NCI-H1092 treated with DMSO at 0.1 percent for 48 hours (cell line): ENCODE measurements at places on chromosomes 6 and 20.

DNA sequence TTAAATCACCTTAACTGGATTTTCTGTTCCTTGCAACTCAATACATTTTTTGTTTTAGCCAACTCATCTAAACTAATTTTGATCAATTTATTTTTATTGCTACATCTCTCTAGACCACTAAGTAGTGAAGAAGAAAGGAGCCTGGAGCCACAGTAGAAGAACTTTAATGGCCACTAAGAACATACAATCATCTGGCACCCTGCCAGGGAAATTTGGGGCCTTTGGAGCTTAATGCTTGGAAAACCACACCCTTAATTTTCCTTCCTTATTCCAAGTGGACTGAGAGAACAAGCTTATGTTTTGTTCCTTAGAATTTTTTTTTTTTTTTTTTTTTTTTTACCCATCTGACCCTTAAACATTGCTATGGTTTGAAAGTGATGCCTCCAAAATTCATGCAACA lies 12.0 kb upstream of the GMDS start:
- DNase-seq = no peak

GRCh38 chr20:56187534-56188165 lies 60.9 kb upstream of the MC3R start:
- DNase-seq = peak; percentile 74

DNA sequence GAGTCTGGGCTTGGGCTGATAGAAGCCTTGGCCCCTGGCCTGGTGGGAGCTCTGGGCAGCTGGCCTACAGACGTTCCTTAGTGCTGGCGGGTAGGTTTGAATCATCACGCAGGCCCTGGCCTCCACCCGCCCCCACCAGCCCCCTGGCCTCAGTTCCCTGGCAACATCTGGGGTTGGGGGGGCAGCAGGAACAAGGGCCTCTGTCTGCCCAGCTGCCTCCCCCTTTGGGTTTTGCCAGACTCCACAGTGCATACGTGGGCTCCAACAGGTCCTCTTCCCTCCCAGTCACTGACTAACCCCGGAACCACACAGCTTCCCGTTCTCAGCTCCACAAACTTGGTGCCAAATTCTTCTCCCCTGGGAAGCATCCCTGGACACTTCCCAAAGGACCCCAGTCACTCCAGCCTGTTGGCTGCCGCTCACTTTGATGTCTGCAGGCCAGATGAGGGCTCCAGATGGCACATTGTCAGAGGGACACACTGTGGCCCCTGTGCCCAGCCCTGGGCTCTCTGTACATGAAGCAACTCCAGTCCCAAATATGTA lies 957 bp upstream of the VEGFA start:
- DNase-seq = peak; percentile 57

DNA sequence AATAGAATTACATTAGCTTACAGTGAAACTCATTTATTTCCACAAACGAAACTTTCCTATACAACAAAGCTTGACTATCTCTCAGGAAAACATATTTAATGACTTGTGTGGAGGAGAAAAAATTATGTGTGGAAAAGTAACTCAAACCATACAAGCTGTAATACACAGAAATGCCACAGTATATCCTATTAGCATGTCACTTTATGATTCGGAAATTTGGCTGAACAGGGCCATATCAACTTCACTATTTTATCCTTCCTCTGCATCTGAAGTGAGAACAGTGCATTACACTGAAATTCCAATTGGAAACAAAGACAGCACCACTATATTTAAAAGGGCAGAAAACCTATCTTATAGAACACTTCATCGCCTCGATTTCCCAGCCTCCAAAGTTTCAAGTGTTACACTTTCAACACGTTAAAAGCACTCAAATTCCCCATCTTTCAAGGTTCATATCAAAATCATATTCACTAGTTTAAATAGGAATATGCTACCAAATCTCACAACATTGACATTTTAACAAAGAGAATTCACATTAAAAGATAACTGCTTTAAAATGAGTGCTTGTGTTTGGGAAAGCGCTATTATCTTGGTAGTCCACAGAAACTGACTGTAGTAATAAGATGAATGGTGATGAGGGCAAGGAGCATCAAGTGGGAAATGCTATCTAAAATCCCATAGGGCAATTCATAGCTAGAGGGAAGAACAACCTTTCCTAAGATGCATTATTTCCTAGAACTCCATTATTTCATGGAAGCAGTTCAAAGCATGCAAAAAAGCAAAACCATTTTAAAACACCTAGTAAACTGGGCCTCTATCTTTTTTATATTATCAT lies 1.8 kb downstream of the REV3L start:
- DNase-seq = peak; percentile 31

DNA sequence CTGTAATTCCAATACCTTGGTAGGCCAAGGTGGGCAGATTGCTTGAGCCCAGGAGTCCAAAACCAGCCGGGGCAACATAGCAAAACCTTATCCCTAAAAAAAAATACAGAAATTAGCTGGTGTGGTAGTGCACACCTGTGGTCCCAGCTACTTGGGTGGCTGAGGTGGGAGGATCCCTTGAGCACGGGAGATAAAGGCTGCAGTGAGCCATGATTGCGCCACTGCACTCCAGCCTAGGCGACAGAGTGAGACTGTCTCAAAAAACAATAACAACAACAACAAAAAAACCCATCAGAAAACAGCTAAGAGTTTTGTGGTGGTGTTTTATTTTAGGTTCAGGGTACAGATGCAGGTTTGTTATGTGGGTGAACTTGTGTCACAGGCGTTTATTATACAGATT lies 42.9 kb upstream of the FANCE start:
- DNase-seq = no peak

DNA sequence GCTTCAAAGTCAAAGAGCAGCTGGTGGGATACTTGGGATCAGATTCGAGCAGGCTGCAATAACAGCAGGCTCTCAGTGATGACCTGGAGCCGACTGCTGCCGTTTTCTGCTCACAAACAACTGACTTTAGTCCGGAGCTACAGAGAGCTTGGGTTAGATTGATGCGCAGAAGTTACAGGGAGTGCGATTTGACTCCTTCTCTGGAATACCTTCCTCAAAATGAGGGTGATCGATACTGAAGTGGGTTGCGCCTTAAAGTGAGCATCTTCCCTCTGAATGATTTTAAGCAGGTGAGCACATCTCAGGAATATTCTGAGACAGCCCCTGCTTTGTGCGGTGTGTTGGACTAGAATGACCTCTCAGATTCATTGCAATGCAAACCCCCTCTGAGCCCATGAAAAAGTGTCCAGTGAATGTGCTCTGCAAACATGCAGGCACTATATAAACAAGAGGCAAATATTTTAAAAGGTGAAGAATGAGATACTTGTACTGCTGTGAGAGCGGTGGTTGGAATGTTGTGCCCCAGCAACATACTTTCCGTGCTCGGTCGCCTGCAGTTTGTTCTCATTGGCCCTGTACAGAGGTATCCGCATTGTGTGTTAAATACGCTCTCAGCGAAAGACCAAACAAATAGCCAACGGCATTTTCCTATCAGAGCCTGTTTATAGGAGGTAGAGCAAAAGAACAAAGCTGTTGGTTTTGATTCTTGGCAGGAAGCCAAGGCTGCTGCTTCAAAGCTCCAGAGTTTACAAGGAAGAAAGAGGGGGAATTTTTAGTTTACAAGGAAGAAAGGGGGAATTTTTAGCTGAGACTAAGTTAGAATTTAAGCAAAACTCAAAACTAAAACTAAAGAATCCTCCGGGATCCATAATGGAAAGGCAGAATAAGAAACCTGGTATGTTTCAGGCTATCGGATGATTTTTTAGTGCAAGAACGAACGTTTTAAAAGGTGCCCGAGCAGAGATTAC lies 67.7 kb downstream of the PHACTR2 start:
- DNase-seq = peak; percentile 56

- DNase-seq = no peak
Measured at GRCh38 chr6:133805876-133806275, 83.0 kb upstream of the TCF21 start.

GRCh38 chr20:4567170-4567569 lies 154.5 kb upstream of the PRND start:
- DNase-seq = no peak

DNA sequence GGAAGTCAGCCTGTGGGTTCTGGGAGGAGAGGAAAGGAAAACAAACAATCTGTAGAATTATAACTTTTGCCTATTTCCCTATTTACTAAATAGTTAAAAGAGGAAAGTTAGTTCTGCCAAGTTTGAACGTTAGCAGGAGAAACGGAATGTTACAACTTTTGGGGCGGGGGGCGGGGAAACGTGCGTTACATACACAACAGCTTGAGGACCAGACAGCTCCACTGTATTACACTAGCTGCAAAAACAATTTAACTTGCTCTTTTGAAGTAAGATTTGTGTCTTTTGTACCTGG lies 498 bp upstream of the PRDM1 start:
- no peak for DNase-seq
